ENCODE measurements at places on chromosomes 7 and 10. TPM values are rescaled to one million over a fixed set of nuclear protein-coding genes. Genes with fewer than 3 reads are reported as not detected.

Gene ZEB1
- 14.0 TPM for total RNA-seq

GRCh38 chr10:106506526-106507283, 657.8 kb downstream of the SORCS1 start:
- no peak for DNase-seq

DNA sequence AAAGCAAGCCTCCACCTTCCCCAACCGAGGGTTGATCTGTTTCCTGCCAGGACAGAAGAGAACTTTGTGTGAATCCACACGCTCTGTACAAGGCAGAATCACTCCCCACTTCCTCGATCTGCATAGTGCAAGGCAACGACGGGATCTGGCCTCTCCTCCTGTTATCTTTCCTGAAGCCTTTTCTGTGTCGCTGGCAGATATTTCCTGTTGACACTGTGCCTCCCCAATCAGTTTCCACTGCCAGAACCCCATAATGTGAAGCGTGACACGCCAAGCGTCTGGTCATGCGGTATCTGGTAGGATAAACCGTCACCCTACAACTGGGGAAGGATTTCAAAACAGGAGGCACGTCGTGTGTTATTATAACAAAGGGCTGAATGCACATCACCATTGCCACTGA, 57.2 kb downstream of the FAM171A1 start:
- peak; percentile 57 for DNase-seq

Gene GJC3
- total RNA-seq: 0.54 TPM

DNA sequence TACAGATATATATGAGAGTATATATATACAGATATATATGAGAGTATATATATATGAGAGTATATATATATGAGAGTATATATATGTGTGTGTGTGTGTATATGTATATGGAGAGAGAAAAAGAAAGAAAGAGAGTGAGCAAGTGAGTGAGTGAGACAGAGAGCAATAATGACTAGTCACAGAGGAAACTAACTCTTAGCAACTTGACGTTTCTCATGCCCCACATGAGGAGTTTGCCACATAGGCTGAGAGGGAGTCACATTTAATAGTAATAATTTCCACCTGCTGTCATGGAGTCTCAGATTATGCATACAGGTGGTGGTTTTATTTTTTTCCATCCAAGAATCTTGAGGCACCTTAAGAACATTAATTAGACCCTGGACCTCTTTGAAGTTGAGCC, 199.9 kb downstream of the GATA3 start:
- DNase-seq: no peak

DNA sequence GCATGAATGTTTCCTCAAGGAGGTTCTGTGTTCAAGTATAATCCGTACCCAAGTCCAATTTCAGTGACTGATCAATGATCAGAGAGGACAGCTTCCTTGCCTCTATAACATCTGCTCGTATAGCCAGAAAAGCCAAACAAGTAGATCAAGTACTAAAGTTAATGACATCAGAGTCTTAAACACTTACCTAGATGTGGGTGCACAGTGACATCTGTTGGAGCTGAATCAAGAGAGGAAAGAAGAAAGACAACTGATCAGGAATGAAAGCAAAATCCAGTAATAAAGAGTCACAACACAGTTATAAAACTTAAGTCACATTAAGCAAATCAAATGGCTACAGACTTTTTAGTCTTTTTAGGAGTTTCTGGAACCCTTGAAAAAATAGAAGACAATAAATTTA, 236.5 kb downstream of the RELN start:
- no peak for DNase-seq

DNA sequence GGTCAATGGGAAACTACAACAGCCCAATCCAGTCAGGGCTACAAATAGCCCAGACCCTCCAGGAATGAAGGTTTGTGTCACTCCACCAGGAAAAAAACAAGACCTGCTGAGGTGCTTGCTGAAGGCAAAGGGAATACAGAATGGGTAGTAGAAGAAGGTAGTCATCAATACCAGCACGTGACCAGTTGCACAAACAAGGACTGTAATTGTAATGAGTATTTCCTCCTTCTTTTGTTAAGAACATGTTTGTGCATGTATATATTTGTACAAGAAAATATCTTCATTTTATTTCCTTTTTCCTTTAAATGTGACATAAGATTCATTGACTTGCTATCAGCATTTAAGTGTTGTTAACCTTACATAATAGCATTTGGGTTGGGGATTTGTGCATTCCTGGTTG, 229.3 kb downstream of the IMMP2L start:
- DNase-seq: no peak

DNA sequence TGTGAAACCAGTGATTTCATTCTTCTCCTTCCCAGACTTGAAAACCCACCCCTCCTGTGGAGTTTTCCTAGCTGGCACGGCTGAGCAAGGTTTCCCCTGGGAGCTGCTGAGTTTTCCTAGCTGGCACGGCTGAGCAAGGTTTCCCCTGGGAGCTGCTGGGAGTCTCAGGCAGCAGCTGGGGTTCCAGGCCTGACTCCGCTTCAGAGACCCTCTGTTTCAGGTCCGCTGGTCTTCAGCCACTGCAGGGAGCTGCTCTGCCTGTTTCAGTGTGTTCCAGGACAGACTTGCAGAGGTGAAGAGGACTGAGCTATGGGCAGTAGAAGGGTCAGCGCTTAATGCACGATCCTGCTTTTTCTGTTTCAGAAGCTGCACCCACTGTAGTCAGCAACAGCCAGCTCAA, 104.9 kb downstream of the XRCC2 start:
- no peak for DNase-seq

DNA sequence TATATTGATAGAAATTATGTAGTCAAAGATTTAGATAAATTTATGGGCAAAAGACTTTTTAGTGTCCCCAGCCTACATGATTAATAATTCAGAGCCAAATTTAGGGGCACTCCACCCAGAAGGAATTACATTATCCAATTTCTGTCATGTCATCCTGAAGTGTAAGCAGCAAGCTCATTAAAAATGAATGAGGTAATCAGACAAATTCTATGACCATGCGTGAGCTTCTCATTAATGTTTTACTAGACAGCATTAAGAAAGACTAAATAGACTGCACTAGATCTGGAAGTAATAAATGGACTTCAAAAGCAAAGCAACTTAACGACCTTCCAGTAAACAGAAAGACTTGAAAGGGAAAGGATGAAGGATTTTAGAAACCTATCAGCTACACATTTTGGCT, 22.7 kb upstream of the TRUB1 start:
- DNase-seq: no peak

GRCh38 chr7:20307119-20307518, 23.6 kb upstream of the ITGB8 start:
- DNase-seq: peak; percentile 79

GRCh38 chr7:21108182-21108581, 319.7 kb upstream of the SP4 start:
- DNase-seq: no peak

- DNase-seq: no peak
Observed at GRCh38 chr7:108280136-108280535, 150.0 kb upstream of the LAMB4 start.

DNA sequence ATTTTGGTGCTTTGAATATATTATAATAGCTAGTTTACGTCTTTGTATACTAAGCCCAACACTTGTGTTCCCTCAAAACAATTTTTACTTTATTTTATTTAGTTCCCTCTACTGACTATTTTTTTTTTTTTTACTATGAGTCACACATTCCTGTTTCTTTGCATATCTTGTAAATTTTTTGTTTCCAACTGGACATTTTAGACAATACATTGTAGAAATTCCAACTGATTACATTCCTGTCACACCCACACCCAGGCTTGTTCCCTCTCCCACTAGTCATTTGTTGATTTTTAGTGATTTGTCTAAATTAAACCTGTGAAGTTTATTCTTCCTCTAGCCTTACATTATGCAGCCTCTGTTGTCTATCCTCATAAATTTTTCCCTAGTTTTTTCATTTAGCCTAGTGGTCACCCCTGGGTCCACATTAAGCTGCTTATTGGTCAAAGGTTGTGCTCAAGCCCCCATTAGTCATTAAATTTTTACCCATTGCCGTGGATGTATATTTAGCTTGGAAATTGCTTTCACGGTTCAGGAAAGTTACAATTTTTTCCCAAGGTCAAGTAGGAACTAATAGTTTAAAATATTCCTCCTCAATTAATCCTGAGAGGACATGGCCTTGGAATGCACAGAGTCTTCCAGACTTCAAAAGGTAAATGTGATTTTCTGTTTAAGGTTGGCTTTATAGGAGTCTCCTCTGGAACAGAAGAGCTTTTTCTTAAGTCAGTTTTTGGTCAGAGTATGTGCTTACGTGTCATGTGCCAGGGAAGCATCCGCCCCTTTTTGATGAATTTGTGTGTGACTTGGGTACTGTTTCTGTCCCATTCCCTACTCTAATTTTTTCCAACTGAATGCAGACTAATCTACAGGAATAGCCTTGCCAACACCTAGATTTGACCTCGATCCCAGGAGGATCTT, 207.6 kb upstream of the TMEM72 start:
- DNase-seq: no peak

DNA sequence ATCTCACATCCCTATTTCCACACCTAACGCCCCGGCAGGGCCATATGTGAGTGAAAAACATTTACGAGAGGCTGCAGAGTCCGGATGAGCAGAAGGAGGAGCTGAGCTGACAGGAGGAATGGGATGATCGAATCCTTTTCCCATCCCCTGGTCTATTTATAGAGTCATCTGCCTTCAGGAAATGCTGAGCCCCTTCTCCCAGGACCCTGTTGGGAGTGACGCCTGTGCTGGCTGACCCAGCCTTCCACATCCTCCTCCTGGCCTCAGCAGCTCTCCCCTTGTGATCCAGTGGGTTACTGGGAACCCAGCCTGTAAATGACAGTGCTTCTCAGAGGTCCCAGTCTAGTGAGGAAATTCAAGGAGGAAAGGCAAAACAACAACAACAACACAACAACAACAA, 16.6 kb downstream of the DENND2A start:
- DNase-seq: no peak

Gene PDCD11
- total RNA-seq: 35.0 TPM
